ENCODE measurements at places on chromosomes 7 and 10. TPM values are rescaled to one million over a fixed set of nuclear protein-coding genes. Genes with fewer than 3 reads are reported as not detected.

VWA2 gene
- polyA plus RNA-seq = 1.4 TPM

AGK gene
- 5.6 TPM for polyA plus RNA-seq

MAGI2 gene
- 3.8 TPM for polyA plus RNA-seq

- H3K4me3 ChIP-seq = no peak overlapping the region
- no peaks in the 10 kb centered on the region for H3K4me1 ChIP-seq
- H3K27me3 ChIP-seq = no peaks in the 10 kb centered on the region
- H3K36me3 ChIP-seq = no peaks in the 10 kb centered on the region
These were observed 35.8 kb upstream of the PLPP4 start for GRCh38 chr10:120421250-120421649.

CFAP70 gene
- polyA plus RNA-seq = 10.0 TPM

DNA sequence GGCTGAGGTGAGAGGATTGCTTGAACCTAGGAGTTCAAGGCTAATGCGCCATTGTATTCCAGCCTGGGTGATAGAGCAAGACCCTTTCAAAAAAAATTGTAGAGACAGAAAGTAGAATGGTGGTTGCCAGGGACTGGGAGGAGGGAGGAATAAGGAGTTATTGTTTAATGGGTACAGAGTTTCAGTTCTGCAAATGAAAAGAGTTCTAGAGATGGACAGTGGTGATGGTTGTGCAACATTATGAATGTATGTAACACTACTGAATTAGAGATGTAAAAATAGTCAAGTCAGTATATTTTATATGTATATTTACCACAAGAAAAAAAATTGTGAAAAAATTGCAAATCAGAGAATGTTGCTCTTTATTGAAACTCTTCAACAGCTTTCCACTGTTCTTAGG is 266.5 kb upstream of the NPY start:
- no peak overlapping the region for H3K27ac ChIP-seq
- no peaks in the 10 kb centered on the region for H3K4me1 ChIP-seq
- H3K36me3 ChIP-seq = no peaks in the 10 kb centered on the region
- no peak for DNase-seq
- no peak overlapping the region for H3K4me3 ChIP-seq

- DNase-seq = no peak
- H3K4me3 ChIP-seq = no peak overlapping the region
- H3K27me3 ChIP-seq = no peaks in the 10 kb centered on the region
These were observed 5.0 kb downstream of the MXI1 start for GRCh38 chr10:110212119-110213006.

ATOH7 gene
- 0.38 TPM for polyA plus RNA-seq
